ENCODE measurements at places on chromosomes 7 and 10. TPM values are rescaled to one million over a fixed set of nuclear protein-coding genes. Genes with fewer than 3 reads are reported as not detected.

GRCh38 chr10:109773288-109774120 lies 149.8 kb downstream of the XPNPEP1 start:
- DNase-seq = peak; percentile 43

- no peak for DNase-seq
Observed at GRCh38 chr7:154975984-154976383, 26.9 kb downstream of the PAXIP1 start.

DNA sequence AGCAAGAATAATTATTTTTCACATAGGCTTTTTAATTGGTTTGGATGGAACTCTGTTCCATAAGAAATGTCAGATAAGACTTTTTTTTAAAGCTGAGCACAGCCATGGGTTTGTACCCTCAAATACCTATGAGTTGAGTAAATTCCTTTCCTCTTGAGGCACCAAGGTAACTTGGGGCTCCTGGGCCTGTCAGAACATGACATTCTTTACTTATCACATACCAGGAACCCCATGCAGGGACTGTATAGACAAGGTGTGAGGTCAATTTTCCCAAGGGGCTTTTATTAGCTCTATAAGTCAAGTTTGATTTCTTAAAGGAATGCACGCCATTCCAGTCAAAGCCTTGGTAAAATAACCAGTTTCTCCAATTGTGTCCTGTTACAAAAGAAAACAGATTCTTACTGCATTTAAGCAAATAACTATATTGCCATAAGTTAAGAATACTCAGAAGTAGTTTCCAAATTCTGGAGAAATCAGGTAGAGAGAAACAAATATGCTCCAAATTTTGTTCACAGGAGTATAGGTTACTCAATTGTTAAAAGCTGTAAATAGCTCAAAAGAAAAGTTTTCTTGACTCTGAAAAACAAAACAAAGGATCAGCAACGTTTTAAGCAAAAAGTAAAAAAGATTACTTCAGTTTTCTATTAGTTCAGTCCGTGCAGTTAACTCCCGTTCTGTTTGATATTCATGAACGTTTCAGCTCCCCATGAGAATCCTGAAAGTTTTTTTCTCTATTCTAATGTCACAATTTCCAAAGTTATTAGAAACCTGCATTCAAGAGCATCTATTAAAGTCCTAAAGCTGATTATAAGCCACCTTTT lies 167.5 kb upstream of the NAMPT start:
- no peak for DNase-seq

DNA sequence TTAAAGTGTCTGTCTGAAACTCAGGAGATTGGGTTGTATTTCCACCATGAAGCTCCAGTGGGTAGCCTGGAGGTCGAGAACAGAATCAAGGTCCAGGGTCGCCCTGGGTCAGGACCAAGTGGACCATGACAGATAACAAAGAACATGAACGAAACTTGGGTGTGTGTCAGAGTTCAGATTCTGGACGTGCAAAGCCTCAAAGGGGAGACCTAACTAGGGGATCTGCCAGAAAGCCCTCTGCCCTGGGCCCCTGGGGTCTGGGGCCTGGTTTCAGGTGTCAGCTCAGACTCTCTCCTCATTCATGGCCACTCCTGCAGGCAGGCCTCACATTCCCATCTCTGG lies 1.6 kb downstream of the RASSF4 start:
- no peak for DNase-seq

DNA sequence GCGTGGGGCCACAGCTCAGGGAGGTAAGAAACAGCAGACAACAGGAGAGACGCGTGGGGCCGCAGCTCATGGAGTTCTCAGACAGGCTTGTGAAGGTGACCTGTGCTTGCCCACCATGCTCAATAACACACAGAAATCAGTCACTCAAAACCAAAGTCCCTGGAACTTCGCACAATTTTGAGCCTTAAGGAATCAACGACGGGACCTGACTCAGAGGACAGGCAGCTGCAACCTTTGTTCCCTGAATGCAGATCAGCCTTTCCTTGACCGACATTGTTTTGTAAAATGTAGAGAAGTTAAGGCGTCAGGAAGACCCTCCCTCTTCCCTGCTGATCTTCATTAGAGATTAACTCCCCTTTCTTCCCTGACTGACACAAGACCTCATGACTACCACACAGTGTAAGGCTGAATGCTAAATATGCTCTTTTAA lies 8.5 kb upstream of the KNDC1 start:
- DNase-seq = no peak

- no peak for DNase-seq
Observed at GRCh38 chr10:103632247-103632642, 138.7 kb downstream of the NEURL1 start.

- no peak for DNase-seq
Observed at GRCh38 chr10:21172930-21173801, 276.1 kb upstream of the NEBL start.

DNA sequence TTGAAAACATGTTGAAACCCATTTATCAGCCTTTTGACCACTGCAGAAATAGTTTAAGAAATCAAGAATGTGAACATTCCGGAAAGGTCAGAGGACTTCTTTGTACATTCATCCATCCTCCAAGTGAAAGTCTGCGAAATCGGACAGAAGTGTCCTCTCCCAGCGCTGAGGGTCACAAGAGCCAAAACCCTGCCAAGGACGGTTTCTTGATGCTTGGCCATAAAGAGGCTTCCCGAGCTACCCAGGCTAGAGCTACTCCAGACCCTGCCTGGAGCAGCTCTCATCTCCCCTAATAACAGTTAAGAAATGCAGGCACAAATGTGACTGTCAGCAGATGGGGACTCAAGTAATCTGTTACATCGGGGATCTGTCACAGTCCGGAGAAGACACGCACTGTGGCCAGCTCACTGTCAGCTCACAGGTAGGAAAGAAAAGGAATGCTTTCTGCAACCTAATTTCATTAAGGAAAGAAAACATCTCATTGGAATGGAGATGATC lies 4.5 kb upstream of the CYTH3 start:
- DNase-seq = no peak

DNA sequence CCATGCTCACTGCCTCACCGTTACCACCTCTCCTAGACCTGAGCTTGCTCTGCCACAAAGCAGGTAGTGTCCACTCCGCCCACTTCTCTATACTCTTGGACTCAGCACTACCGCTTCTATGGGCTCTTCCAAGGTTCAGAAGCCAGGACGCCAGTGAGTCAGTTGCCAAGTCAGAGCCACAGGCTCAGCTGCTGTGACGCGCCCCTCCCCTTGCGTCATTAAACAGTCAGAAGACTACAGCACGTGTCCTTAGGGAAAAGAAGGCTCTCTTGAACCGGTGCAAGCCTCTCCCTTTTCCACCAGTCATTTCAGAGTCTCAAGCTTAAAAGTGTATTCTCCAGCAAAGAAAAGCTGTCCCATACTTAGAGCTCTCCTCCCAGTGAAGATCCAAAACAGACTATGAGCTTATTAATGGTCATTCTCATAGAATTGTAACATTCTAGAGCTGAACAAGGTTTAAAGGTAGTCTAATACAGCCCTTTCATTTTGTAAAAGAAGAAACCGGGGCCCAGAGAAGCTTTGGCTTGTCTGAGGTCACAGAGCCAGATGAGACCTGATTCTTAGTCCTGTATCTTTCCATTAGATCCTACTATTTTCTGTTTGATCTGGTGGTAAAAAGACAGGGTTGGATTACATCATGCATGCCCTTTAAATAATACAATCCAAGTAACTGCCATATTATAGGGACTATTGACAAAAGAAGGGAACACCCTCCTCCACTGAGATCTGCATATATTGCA lies 40.9 kb upstream of the MET start:
- peak; percentile 82 for DNase-seq

DNA sequence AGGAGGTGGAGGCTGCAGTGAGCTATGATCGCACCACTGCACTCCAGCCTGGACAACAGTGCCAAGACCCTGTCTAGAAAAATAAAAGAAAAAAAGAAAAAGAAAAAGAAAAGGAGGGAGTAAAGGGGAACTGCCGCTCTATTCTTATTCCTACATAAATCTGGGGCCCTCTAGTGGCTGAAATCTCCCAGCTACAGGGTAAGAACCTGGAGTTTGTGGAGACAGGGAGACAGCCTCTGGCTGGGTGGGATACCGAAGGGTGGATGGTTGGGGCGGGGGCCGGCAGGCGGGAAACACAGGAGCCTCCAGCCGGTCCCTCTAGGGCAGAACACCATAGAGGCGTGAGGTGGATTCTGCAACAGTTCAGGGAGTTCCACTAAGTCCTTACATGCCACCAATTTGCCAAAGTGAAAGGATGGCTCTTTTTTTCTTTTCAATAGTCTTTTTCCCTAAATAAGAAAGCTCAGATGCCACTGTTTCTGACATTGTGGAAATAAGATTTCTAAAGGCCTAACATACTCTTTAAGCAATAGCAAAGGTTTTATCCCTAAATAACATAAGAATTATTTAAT lies 117.3 kb downstream of the SVIL start:
- DNase-seq = peak; percentile 45

GRCh38 chr10:92122941-92123450 lies 167.9 kb downstream of the CPEB3 start:
- no peak for DNase-seq

DNA sequence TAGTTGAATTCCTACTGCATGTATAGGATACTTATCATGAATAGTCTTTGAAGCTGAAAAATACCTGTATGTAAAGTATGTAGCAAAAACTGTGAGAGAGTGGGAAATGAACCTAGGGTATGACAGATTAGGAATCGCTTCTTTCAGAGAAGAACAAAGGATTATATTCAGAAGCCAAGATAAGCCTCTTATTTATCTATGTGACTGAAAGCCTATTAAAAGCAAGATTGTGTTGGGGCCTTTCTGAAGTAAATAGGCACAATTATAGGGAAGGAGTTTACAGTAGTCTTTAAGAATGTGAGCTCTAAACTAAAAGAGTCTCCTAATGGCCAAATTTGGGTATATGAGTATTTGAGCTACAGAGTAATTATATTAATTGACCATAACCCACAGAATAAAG lies 102.1 kb downstream of the MTERF1 start:
- no peak for DNase-seq

- no peak for DNase-seq
Observed at GRCh38 chr10:4887501-4887900, 61.5 kb downstream of the AKR1E2 start.

DNA sequence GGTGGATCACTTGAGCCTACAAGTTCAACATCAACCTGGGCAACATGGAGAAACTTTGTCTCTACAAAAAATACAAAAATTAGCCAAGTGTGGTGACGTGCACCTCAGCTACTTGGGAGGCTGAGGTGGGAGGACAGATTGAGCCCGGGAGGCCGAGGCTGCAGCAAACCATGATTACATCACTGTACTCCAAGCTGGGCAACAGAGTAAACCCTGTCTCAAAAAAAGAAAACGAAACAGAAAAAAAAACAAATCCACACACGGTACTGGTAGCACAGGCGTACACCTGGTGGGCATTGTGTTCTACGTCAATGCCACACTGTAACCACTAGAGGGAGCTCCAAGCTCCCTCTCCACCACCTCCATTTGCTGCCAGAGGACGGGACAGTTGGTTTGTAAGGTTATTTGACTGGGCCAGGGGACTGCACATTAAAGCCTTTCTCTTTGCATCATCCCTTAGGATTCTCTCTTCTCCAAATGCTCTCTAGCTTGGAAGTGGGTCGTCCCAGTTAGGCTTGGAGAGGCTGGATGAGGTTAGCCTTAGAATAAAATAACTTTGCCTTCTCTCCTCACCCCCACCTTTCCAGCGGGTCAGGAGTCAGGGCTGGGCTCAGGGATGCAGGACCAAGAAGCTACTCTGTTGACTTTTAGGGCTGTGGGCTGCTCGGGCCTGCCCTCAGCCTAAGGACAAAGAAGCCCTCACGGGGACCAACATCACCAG lies 130.8 kb downstream of the SORBS1 start:
- peak; percentile 44 for DNase-seq

GRCh38 chr10:13658264-13658663 lies 71.5 kb downstream of the PRPF18 start:
- no peak for DNase-seq

DNA sequence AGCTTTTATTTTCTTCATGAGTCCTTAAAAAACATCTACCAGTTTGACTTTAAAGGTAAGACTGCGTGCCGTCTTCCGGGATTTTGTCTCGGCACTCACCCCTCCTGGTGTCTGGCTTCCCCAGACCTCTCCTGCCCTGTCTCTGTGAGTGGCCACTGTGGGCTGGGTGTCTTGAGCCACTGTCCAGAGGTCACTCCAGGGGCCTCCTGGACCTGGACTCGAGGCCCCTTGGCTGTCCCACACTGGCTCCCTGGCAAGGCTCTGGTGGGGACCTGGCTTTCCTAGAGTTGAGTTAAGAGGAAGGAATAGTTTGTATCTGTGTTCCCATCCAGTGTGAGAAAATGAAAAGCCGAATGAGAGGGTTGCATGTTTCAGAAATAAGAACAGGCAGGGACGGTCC lies 95.5 kb downstream of the NKX6-2 start:
- DNase-seq = no peak

DNA sequence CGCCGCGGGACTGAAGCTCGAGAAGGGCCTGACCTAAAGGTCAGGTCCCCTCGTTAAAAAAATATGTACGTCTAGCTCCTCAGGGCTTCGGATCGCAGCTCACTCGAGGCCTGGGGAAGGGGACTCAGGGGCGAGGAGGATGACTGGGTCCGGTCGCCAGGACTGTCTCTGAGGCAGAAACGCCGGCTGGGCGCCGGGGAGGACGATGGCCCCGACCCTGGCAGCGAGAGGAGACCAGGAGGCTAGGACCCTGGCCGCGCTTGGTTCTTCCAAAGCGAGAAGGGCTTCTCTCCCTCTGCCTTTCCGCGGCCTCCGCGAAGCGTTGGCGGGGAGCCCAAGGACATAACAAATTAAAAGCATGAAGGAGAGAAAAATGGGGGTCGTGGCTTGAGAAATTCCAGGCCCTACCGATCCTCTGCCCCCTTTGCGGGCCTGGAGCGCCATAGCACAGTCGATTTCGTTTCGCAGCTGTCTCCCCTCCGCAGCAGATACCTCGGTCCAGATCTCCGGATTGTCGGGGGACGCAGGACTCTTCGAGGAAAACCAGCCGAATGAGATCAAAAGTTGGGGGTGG lies 3.1 kb downstream of the NKX2-3 start:
- no peak for DNase-seq

DNA sequence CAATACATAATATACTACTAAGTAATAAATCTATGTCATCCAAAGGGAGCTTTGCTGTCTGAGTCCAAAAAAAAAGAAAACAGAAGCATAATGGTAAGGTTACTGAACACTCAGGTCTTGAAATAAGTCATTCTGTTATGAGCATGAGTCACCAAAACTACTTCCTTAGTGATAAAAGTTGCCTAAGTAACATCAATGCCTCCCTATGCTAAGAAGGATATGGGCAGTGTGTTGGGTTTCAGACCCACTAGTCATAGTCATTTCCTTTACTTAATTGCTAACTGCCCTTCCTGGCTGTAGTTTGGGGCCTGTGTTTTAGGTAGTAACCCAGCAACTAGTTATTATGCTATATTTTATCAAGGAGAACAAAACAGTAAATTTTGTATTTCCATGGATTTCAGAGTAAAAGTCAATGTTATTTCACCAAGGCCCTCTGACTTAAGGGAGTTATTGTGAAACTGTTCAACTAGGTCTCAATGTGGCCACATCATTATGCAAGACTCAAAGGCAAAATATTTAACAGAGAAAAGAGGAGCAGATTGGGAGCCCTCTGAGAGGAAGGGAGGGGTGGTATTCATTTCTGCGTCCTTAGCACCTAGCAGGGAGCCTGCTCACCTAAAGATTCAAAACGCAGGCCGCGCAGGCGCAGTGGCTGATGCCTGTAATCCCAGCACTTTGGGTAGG lies 11.7 kb upstream of the VIM start:
- DNase-seq = peak; percentile 98

Gene LIPM
- not detected for total RNA-seq

Gene PIK3CG
- under 0.01 TPM for total RNA-seq

Gene CASTOR2
- total RNA-seq = 6.1 TPM

Measured in IMR-90 (cell line).